ENCODE measurements at places on chromosomes 12 and 14.

- DNase-seq = no peak
Measured at GRCh38 chr14:32258336-32258993, 55.4 kb upstream of the RNU6-8 start.

DNA sequence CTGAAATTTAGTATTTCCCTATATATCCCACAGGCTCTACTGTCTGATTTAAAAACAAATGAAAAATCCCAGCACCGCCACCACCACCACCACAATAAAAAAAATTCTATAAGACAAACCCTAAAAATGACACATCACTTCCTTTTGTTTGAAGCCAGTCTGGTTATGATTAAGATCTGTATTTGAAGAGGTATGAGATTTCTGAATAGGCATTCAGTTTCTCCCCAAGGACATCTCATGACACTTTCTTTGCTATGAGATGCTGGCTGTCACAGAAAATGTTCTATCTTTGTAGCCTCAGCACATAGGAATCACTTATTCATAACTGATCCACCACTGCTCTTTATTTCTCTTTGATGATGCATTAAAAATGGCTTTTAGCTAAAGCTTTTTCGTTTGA, 1071.0 kb downstream of the SLC6A15 start:
- DNase-seq = no peak

DNA sequence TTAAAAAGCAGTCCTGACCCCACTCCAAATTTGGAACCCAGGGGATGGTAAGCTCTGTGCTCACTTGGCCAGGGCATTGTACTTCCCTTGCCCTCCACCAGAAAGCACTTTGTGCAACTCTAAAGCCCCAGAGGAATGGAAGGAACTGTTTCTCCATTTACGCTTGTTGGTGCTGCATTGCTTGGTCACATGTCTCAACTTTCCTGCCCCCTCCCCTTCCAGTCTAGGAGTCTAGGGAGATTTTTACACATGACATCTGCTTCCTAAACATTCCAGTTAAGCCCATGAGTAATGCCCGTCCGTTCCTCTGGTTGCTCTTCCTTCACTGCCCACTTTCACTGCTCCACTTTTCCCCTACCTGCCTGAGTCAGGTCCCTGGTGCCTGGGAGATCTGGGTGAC, 92.6 kb upstream of the MAP1LC3B2 start:
- DNase-seq = no peak

- DNase-seq = no peak
Measured at GRCh38 chr14:101361451-101362433, 199.6 kb upstream of the DIO3 start.

- no peak for DNase-seq
Measured at GRCh38 chr12:13436182-13436581, 239.7 kb downstream of the EMP1 start.

DNA sequence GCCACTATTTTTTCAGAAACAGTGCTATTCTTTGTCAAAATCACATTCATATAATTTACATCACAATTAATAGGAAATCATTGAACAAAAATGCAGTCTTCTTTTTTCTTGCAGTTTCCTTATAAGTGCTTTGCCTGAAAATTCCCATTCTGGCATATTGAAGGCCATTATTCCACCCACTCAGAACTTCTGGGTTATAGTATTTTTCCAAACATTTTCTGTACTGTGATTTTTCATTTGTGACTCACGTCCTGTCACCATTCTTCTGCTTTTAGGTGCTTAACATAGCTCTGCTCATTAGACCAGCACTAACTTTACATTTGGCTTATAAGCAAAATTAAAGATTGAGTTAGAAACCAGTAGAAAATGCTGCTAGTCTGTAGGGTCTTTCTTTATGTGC, 241.0 kb upstream of the NPAS3 start:
- no peak for DNase-seq

GRCh38 chr14:50967103-50967502, 22.8 kb upstream of the PYGL start:
- no peak for DNase-seq

DNA sequence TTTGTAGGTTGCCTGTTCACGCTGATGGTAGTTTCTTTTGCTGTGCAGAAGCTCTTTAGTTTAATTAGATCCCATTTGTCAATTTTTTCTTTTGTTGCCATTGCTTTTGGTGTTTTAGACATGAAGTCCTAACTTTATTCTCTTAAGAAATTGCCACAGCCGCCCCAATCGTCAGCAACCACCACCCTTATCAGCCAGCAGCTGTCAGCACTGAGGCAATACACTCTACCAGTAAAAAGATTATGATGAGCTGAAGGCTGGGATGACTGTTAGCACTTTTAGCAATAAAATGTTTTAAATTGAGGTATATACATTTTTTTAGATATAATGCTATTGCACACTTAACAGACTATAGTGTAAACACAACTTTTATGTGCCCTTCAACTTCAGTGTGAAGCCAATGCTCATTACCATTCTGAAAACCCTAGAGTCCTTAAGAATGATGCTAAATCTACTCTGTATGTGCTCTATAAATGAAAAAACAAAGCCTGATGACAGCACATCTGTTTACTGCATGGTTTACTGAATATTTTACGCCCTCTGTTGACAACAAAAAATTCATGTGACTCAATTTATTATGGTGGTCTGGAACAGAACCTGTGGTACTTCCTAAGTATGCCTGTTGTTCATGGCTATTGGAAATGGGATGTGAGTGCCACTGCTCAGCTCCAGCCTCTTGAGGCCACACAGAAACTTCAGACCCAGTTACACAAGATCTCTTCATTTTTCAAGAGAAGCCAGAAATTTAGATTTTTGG, 197.4 kb downstream of the DUSP6 start:
- no peak for DNase-seq

DNA sequence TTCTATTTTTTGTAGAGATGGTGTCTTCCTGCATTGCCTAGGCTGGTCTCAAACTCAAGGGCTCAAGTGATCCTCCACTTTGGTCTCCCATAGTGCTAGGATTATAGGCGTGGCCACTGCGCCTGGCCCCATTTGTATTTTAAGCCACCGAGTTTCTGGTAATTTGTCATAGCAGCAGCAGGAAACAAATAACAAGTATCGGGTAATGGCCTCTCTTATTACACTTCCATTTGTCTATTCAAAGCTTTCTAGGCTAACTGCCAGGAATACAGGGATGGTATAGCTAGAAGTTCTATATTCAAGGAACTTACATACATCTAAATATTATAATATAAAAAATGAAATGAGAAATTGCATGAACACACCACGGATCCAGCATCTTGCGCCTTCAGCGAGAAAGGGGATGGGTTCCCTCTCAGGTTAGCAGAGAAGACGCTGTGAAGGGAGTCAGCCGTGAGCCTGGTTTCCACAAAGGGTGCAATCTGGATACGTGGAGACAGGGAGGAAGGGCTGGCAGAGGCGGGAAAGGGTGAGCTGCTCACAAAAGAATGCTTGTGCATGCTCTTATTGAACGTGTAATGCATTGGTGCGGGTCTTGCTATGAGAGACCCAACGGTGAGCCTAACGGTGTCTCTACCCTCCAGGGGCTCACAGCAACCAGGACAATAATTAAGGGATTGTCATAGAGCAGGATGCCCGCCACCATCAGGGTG, 9.5 kb downstream of the BDKRB1 start:
- no peak for DNase-seq

DNA sequence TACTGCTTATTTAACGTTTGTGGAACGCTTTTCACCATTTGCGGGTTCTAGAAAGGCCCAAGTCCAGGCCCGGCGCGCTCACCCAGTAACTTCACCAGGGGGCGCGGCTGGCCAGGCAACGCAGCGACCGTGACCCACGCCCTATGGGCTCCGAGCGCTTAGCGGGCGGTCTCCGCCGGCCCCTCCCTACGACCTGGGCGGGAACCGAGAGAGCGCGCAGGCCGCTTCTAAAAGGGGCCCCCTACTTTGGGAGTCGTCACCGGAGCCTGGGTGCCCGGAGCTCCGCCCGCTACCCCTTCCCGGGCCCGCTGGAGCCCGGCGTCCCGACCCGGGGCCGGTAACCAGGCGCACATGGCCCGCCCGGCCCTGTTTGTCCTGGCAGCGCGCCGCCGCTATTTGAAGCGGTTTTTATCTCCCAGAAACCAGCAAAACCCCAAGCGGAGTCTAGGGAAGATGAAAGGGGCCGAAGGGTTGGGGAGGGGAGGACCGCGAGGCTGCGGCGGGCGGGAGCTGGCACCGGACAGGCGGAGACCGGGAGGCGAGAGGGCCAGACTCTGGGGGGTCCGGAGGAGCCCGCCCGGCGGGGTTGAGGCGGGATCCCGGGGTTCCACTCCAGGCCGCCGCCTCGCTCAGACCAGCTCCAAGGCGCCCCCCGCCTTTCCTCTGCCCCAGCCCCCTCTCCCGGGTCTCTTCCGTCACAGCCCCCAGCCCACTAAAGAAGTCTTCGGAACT, 3.5 kb upstream of the AAAS start:
- DNase-seq = peak; percentile 78
